ENCODE measurements at places on chromosomes 13 and 19.
A peak's percentile ranks its signal among the peaks of the same experiment; 100 is the strongest.

DNA sequence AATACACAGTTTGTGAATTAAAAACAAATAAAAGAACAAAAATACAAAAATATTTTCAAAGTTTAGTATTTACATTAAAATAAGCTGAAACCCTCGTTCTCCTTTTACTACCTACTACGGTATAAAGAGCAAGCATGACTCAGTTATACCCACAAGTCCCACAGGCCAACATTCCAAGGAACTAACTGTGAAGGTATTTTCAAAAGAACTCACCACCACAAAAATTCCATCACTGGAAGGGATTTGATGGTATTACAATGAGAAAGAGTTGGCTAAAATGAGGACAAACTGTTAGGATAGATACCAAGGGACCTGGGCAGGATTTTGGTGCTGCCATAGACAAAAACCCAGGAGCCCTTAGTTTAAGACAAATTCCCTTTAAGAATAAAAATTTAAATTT, 122.7 kb downstream of the TBC1D4 start:
- no peak for DNase-seq

DNA sequence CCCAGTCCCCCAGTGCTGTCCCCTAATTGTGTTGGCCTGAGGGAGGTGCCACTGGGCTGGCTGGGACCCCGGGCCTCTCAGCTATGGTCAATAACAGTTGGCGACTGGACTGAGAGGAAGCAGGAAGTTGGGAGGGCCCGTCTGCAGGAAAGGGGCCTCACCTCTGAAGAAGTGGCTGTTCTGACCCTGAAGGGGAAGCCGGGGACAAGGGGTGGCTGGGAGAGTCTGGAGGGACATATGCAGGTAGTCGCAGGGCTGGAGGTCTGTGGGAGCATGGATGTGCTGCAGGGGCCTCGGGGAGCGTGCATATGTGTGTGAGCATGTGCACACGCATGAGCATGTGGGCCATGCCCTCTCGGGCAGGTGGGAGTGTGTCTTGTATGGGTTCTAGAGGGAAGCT, 5.9 kb downstream of the PKN1 start:
- DNase-seq, result no peak

GRCh38 chr13:110605132-110605531, 10.2 kb upstream of the NAXD start:
- no peak for DNase-seq

- DNase-seq, result peak; percentile 47
These were observed 1.3 kb downstream of the BBC3 start for GRCh38 chr19:47229676-47230053.

- no peak for DNase-seq
These were observed 312 bp downstream of the CAPS start for GRCh38 chr19:5914358-5914774.

DNA sequence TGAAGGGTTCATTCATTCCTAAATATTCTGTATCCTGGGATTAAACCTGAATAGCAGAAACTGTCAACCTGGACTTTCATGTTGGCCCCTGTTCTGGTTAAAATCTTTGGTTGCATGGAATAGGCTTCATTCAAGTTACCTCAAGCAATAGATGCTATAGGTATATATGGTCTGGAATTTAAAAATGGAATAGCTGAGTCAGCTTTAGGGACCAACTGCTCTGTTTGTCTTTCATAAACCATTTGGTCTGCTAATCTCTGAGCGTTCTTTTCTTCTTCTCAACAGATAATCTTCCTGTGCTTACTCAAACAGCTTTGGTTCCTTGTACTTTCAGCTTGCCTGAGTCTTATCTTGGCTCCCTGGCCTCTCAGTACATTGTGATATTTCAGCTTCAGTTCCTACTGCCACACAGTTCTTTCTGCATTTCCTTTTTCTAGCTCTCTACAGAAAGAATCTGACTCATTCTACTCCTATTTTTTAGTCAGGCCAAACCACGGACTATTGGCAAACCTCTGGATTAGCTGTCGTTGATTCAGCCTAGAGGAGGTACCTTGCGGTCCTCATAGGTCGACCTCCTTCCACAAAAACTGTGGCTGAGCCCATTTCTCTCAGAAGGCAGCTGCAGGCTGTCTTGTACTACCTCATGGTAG, 35.9 kb upstream of the MAB21L1 start:
- no peak for DNase-seq

GRCh38 chr13:104823071-104823470, 1712.4 kb downstream of the EFNB2 start:
- DNase-seq, result no peak

GRCh38 chr19:33400856-33401682, 27.6 kb downstream of the CEBPG start:
- DNase-seq, result no peak

DNA sequence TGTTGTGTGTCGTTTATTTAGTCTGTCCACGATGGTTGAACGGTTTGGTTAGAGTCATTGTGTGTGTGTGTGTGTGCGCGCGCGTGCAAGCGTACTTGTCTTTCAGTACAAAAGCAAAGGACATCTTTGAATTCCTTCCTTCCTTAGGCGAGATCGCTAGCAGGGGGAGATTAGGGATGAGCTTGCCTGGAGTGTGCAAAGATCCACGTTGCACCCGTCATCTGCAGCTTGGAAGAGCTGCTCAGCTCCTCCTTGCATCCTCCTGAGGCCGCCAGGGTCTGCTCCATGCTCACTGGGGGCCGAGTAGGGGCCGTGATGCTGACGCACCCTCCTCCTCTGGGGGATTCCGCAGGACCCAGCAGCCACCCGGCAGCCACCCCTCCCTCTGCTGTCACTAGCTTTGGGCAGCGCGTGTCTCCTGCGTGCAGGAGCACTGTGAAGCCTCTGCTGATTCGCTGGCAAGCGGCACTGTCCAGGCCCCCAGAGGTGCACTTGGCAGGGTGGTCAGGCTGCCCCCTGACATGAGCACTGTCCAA, 137.3 kb downstream of the KDM4B start:
- no peak for DNase-seq

GRCh38 chr19:48473161-48473966, 4.2 kb downstream of the CYTH2 start:
- no peak for DNase-seq

GRCh38 chr19:40283414-40284250, 1.5 kb downstream of the AKT2 start:
- no peak for DNase-seq

All from CD4-positive, alpha-beta T cell treated with Interleukin-17A for 4 hours (primary cell).